ENCODE measurements at places on chromosomes 7 and 10.

- DNase-seq: no peak
Measured at GRCh38 chr10:126921974-126922525, 16.8 kb downstream of the DOCK1 start.

- no peak for DNase-seq
Measured at GRCh38 chr7:106365252-106366005, 80.6 kb upstream of the NAMPT start.

DNA sequence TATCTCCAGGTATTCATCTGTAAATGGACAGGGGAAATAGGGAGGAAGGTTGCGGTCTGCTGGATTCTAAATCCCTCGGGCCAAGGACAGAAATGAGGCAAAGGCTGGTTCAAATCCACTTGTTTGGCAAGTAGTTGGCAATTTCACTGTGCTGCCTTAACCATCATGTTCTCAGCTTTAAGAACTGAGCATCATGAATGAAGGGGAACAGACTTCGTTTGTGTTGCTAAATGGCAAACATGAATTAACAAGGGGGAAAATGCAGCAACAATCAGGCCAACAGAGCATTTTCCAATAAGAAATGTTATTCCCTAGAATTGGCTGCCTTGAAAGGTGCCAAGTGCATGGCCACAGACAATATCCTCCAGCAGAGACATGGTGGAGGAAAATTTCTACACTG lies 36.9 kb downstream of the PARD3 start:
- DNase-seq: no peak

DNA sequence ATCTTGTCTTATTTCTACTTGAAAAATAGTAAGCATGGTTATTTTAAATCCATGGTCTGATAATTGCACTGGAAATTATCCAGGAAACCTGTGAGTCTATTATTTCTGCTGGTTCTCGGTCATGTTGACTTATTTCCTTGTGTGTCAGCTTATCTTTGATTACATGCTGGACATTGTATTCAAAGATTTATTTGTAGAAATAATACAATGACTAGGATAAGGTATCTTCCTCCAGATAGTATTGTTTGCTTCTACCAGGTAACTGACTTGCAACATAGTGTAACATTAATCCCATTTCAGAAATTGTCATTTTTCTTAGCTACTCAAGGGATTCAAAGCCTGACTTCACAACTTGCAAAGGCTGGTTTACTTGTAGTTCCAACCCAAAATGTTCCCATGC lies 33.4 kb downstream of the PLXNA4 start:
- DNase-seq: no peak

- DNase-seq: no peak
Measured at GRCh38 chr7:104264285-104264684, 56.5 kb upstream of the ORC5 start.

DNA sequence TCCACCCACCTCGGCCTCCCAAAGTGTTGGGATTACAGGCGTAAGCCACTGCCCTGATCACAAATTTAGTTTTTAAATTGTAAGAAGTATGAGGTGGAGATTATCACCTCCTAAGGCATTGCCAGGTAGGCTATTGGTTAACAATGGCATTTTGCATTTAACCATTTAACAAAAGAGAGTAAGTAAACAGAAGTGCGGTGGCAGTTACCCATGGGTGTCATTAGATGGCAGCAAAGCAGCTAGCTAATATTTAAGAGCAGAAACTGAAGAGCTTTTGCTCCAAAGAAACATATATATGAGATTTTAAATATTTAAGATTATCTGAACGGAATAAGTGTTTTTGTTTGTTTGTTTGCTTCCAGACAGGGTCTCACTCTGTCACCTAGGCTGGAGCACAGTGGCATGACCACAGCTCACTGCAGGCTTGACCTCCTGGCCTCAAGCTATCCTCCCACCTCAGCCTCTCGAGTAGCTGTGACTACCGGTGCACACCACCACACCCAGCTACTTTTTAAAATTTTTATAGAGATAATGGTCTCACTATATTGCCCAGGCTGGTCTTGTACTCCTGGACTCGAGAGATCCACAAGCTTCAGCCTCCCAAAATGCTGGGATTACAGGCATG lies 325.5 kb upstream of the C7orf33 start:
- no peak for DNase-seq

DNA sequence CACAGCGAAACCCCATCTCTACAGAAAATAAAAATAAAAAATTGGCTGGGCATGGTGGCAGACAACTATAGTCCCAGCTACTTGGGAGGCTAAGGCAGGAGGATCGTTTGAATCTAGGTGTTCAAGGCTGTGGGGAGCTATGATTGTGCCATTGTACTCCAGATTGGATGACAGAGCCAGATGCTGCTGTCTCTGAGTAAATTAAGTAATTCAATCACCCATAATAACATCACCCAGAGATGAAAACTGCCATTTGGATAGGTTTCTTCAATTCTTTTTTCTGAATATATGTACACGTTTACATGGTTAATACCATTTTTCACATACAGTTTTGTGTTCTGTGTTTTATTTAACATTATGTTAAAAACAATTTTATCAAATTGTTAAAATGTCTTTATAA lies 79.3 kb downstream of the WIPF3 start:
- DNase-seq: no peak

- DNase-seq: no peak
Measured at GRCh38 chr7:69825113-69825972, 227.1 kb downstream of the AUTS2 start.

- DNase-seq: no peak
Measured at GRCh38 chr10:132955479-132955878, 13.1 kb upstream of the CFAP46 start.

GRCh38 chr10:45180946-45181875 lies 134.2 kb downstream of the OR13A1 start:
- DNase-seq: peak; percentile 73

DNA sequence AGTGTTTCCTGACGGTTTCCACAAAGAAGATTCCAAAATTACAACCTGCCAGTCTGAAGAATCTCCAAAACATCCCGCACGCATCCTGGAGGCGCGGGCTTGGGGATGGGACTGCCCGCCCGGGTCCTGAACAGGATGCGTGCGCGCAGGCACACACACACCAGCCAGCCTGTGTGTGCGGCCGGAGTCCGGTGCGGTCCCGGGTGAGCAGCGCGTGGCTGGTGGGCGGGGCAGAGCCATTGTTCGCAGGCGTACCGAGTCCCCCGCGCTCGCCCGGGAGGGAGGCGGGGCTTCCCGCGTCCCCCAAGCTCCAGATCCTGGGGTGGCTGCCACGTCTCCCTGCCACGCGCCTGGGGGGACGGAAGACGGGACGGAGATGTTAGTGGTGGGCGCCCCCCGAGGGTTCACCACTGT lies 675 bp upstream of the SCD start:
- peak; percentile 75 for DNase-seq

- no peak for DNase-seq
Measured at GRCh38 chr7:19665399-19666008, 43.3 kb downstream of the POLR1F start.

DNA sequence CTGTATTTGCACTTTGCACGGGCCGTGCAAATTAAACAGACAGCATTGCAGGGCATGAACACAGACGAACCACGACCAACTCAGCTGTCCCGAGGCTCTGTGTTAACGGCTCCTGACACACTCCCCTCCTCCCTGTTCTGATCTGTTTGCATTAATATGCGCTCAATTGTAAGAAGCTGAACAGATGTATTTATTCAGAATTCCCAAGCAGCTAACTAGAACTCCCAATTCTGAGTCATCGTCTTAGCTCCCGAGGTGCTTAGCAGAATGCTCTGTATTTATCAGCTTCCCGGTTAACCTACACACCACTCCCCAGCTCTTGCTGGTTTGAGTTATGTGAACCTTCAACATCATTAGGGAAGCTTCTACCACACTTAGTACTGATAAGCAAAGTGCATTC lies 286.4 kb downstream of the PTPRN2 start:
- no peak for DNase-seq

GRCh38 chr10:28544058-28544457 lies 11.1 kb downstream of the WAC start:
- DNase-seq: no peak

GRCh38 chr10:45470098-45471012 lies 96.3 kb downstream of the ALOX5 start:
- DNase-seq: no peak

- DNase-seq: no peak
Measured at GRCh38 chr10:96345222-96345621, 13.6 kb downstream of the OPALIN start.

- DNase-seq: no peak
Measured at GRCh38 chr7:100167912-100168323, 499 bp downstream of the GAL3ST4 start.

- no peak for DNase-seq
Measured at GRCh38 chr10:114645706-114646105, 12.4 kb downstream of the ABLIM1 start.

DNA sequence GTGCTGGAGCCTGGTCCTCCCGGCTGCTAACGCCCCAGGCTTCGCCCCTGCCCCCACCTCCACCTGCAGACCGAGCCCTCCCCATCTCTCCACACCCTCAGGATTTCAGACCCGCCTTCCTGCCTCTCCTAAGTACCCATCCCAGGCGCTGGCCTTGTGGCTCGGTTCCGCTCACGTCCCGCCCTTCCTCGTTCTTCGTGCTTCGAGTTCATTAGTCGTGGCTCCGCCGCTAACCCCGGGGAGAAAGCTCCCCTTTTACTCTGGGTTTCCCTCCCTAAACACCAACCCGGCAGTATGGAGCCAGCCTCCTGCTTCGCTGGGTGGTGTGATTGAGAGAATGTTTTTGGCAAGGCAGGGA lies 11.2 kb downstream of the EMX2 start:
- DNase-seq: no peak

- DNase-seq: no peak
Measured at GRCh38 chr10:114131094-114131493, 42.9 kb downstream of the CCDC186 start.

GRCh38 chr7:149817301-149817771 lies 20.8 kb upstream of the ZNF862 start:
- DNase-seq: no peak

GRCh38 chr7:156895024-156895780 lies 2.2 kb upstream of the LMBR1 start:
- DNase-seq: no peak

- DNase-seq: no peak
Measured at GRCh38 chr7:104074529-104074928, 85.1 kb upstream of the RELN start.

GRCh38 chr7:137671920-137672319 lies 174.9 kb downstream of the DGKI start:
- DNase-seq: no peak

DNA sequence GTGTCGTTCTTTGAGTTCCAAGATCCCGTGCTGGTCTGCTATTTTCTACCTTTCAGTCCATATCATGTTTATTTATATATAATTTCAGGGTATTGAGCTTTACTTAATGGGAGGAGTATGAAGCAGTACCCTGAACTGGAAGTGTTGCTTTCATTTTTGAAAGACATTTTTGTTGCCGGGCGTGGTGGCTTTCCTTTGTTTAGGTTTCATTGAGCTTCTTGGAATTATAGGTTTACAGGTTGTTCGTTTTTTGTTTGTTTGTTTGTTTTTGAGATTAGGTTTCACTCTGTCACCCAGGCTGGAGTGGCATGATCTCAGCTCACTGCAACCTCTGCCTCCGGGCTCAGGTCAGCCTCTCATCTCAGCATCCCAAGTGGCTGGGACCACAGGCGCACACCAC lies 7.4 kb downstream of the ZNF487 start:
- DNase-seq: peak; percentile 14

- DNase-seq: no peak
Measured at GRCh38 chr10:2924431-2924830, 142.9 kb upstream of the PFKP start.

DNA sequence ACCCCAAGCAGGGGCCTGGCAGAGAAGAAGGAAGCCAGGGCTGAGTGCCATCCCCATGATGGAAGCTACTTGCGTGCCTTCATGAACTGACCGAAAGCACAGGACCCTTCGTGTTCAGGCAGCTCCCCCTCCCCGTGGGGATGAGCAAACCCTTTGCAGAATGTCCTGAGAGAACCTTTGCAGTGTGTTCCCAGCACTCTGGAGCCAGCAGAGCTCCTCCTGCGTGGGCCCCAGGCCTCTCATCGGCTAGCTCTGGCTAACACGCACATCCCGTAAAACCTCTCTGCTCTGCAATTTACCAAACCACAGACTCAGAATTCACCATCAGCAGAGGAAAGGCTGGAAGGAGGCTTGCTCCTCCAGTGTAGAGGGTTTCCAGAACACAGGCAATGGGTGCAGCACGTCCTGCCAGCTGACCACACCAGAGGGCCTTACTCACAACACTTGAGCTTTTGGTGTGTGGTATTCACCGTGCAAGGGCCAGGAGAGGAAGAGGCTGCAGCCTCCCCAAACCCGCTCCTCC lies 3.1 kb downstream of the SH3PXD2A start:
- DNase-seq: peak; percentile 83

DNA sequence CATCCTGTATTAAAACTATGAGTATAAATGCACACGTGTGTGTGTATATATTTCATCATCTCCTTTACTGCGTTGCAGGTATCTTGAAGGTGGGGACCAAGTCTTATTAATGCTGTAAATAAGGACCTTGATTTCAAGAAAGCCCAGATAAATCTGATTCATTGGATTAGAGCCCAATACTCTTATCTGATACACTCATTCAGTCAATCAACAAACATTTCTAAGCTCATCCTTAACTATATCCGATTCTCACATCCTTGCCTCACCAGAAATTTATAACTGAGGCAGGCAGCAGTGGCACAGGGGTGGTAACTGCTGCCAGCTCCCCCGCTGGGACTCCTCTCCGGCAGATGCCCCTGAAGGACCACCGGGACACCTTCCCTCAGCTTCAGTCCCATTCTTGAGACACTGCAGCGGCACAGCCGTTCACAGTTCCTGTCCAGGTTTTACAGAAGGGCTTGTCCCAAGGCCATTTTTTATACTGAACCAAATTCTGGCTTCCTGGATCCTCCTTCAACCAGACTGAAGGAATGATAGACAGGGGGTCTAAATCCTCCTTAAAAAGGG lies 54.0 kb downstream of the BRI3 start:
- no peak for DNase-seq

DNA sequence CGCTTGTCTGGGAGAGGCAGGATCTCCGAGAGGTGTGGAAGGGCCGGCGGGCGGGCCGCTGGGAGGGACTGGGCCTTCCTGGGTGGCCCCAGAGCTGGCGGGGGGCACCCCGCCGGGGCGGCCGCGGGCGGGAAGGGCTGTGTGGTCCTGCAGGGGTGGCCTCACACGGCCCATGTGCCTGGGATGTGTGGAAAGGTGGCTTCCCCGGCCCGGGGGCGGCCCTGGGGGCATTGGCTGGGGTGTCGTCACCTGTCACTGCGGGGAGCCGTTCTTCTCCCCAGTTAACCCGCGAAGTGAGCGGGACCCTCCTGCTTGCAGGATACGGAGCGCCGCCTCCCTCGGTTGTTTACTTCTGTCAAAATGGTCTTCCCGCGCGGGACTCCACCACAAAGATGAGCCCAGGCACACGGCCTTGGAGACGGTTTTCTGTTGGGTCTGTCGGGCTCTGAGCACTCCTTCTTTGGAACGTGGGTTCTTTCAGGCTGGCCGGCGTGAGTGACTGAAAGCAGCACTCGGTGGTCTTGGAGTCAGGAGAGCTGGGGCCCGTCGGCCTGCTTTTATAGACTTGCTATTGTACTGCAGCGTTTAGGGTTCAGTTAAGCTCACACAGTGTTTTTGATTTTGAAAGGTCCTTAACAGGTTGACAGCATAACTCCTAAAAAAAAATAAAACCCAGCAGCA lies 700 bp downstream of the SMC3 start:
- DNase-seq: peak; percentile 74

GRCh38 chr10:4013651-4014121 lies 228.7 kb upstream of the KLF6 start:
- no peak for DNase-seq
